Neural crest cell (in vitro differentiated cells): ENCODE measurements at places on chromosomes 16 and 17. TPM values are rescaled to one million over a fixed set of nuclear protein-coding genes. Genes with fewer than 3 reads are reported as not detected.

The C1QL1 gene
- total RNA-seq, result 7.1 and 7.7 TPM in 2 replicates

- DNase-seq, result no peak
Observed at GRCh38 chr17:13544292-13544691, 57.4 kb downstream of the HS3ST3A1 start.

DNA sequence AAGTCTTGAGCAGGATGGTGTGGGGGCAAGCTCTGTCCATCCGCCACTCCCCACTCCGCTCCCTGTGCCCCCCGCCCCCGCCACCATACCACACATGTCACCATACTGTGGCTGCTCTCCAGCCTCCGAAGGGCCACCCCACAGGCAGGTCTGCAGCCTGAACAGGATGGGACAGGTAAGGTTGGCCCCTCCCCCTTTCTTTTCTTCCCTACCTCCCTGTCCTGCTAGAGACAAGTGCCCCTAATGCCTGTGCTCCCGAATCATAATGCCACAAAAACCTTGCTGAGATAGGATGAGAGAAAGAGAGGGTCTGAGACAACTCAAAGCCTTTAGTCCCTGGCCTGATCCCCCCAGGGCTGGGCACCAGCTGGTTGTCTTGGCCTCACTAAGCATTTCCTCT is 84.7 kb downstream of the SDK2 start:
- DNase-seq, result no peak

- DNase-seq, result no peak
Observed at GRCh38 chr16:84184775-84185174, 2.1 kb downstream of the TAF1C start.

DNA sequence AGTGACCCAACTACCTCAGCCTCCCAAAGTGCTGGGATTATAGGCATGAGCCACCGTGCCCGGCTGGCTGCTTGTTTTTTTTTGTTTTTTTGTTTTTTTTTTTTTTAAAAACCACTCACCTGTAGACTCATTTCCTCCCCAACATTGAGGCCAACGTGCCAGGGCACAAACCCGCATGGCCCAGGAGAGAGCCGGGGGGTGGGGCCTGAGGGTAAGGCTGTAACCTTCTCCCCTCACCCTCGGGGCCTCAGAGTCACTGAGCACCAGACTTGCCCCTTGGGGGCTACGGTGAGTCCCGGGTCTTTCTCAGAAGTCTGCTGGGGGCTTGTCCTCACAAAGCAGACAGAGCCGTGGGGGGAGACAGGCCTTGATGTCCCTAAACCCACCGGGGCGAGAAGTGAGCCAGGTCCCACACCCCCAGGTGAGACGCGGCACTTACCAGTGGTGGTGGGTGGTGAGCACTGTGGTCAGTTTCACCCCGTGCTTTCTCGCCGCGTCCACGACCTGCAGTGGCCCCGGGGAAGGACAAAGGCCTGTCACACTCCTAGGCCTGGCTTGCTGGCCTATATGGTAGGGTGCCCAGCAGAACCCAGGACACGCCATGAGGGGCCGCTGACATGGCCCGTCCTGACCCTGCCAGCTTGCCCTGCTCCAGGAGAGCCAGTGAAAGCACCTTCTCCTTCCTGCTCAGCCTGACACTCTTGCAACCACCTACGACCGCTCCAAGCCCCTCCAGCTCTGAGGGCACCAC is 4.6 kb downstream of the HAGH start:
- DNase-seq, result no peak

The C17orf113 gene
- 2.0 and 2.2 TPM in 2 replicates for total RNA-seq

DNA sequence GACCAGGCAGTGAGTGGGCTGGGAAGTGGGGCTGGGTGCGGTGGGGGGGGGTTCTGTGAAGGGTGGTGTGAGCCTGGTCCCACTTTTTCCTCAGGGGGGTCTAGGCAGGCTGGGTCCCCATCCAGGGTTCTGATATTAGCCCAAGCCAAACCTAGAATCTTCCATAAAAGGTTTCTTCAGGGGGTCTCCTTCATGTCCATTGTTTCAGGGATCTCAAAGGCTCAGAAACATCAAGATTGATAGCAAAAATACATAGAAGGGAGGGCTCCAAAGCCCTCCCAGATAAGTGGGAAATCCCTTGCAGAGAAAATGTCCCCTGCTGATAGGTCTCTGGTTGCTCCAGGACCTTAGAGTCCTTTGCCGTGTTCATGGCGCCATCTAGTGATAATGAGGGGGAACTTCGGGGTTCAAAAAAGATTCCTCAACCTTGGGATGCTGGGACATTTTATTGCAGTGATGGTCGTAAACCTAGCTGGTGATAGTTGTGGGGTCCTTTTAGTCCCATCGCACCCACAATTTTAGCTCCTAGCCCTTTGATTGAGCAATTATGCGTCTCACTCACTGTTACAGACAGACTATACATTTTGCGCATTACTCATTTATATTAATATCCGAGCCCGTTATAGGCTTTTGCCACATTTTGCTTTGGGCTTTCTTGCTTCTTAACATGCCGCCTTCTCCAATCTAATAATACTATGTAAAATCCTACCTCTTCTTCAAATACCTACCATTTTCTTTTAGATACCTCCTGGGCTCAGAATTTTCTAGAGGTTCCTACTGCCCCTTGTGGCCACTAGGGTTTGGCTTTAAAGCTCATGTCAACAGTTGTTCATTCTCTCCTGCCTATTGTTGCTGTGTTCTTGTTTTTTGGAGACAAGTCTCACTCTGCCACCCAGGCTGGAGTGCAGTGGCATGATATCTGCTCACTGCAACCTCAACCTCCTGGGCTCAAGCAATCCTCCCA is 35.1 kb downstream of the IGF2BP1 start:
- DNase-seq, result peak; percentile 48

- DNase-seq, result no peak
Observed at GRCh38 chr16:70390774-70391173, 44.1 kb downstream of the DDX19A start.
